NCI-H1417 treated with DMSO at 0.1 percent for 48 hours (cell line): ENCODE measurements at places on chromosomes 6 and 20.

DNA sequence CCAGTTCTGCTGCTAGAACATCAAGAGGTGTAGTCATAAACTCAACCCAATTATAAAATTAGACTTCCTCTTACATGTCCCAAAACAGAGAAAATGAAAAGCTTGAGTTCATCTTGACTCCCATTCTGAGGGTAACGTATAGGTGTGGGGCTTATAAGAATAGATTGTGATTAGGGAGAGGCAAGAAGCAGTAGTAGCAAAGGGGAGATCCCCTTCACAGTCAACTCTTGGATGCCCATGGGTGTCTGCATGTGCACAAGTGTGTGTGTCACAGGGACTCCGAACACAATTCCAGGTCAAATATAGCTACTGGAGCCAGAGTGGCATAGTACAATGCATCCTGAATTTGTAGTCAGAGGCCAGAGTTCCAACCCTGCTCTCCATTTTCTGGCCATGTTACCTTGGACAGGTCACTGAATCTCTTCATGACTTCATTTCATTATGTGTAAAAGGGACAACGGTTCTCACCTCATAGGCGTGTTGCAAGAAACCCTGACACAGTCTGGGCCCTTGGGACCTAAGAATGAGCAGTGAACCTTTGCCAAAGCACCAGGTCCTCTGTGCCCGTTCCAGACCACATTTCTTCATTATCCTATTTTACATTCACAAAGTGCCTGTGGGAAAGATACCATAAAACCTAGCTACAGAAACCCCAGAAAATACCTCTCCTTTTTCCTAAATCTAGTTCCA is 11.8 kb downstream of the GSTA4 start:
- no peak for DNase-seq

DNA sequence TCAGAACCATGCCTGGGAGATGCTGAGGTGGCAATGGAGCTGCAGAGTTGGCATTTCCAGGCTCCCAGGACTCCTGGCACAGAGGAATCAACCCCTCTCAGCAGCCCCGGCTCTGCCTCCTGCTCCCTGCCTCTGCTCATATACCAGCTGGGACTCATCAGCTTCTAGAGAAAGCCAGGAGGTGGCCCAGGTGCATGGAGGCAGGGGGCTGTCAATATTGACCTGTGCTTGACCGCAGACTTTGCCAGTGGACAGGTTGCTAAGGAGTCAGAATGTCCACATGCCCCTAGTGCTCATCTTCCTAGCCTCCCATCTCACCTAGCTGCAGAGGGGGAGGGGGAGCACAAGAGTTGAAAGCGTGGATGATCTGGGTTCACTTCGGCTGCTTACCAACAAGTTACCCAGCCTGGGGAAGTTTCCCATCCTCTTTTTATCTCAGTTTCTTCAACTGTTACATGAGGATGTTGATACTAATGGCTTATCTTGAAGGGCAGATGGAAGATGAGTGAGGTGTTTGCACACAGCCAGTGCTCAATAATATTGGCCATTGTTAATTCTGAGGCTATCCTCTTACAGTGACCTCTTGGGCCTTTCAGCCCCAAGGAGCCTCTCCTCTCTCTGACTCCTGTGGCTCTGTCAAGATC is 9.2 kb upstream of the SCRT2 start:
- DNase-seq = no peak

DNA sequence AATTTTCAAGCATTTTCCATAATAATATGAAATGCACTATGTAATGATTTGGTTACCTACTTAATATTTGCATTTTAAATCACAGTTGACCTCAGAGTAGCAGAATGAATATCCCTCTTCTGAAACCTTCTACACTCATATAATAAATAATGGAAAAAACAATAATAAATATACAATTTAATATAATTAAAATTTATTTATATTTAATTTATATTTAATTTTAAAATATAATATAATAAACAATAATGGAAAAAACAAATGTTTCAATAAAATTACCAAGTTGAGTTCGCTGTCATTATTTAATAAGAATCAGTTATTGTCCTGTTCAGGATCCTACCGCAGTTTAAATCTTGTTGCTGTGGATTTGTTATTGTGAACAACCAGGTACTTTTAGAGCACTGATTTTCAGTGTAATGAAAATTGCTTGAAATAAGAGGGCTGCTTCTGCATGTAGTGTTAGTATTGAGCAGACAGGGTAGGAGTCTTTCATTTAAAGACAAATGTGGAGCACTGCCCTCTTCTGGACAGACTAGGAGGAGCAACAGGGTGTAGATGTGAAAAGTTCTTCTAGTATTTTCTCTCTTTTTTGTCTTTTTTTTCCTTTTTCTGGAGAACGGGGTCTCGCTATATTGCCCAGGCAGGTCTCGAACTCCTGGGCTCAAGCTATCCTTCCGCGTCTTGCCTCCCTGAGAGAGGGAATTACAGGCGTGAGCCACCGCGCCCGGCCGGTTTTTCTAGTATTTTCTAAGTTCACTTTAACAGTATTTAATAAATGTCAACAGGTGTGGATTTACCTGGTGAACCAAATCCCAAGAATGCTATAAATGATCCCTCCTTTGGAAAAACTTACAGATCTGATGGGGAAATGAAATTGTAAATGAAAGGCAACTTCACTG is 13.6 kb downstream of the TRAPPC3L start:
- DNase-seq = no peak

DNA sequence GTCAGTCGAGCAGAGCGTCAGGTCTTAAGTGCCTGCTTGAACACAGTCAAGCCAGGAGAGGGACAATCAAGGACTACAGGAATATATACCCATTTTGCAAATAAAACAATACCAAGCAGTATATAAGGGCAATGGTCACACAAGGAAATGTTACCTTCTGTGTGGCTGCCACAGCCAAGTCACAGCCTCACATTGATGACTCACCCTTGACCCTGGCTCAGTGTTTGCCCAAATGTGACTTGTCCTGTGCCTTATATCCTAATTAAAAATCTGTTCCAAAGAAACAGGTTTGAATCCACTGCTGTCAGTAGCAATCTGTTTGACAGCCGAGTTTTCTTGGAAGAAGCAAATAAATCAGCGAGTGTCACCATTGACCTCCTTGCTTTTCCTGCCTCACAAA is 34.3 kb downstream of the C6orf89 start:
- no peak for DNase-seq

DNA sequence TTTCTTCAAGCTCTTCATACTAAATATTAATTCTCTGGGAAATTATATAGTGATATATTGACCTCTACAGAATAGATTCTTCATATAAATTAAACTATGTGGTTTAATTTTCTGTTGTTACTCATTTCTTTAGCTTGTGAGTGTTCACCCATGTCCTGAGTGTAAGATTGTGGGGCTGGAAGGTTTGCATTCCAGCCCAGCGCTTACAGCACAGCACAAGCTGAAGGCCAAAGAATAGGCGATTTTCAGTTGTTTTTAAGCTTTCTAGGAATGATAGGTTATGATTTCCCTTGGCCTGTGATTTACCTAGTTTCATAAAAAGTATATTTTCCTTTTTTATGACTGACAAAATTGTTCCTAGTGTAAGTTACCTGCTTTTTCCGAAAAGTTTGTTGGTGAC is 194.1 kb downstream of the PLCB1 start:
- DNase-seq = no peak

GRCh38 chr6:4336084-4336483 is 200.7 kb upstream of the ECI2 start:
- no peak for DNase-seq

DNA sequence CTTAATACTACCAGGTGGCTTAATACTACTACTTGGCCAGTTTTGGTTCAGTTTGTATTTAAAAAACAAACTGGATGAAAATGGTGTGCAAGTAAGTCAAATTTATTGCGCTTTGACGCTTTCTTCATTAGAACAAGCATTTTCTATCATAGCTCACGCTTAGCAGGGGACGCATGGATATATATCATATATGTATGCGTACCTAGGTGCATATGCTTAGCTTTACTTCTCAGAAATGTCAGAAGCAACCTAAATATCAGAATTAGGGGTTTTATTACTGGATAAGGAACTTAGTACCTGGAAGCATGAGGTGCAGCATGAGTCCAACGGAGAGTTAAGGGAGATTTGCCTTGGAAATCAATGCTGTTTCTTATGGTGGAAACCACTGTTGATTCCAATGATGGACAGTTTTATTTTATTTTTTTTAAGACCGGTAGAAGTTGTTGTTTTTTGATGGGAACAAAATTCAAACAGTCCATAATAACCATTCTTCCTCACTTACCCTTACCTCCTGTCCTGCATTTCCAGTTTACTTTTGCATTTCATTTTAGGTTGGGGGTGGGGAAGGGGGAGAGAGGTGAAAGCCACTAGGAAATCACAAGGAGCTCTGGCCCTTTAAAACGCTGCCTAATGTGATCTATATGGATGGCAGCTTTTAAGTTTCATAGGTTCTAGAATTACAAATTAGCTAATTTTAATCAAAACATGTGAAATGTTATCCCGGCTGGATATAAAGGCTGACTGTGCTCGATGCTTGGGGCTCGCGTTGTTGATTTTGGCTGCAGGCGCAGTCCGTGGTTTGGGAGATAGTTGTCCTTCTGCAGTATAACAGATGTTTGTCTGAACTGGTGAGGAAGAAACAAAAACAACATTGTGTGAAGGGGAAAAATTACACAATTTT is 2.1 kb downstream of the SOBP start:
- DNase-seq = no peak

DNA sequence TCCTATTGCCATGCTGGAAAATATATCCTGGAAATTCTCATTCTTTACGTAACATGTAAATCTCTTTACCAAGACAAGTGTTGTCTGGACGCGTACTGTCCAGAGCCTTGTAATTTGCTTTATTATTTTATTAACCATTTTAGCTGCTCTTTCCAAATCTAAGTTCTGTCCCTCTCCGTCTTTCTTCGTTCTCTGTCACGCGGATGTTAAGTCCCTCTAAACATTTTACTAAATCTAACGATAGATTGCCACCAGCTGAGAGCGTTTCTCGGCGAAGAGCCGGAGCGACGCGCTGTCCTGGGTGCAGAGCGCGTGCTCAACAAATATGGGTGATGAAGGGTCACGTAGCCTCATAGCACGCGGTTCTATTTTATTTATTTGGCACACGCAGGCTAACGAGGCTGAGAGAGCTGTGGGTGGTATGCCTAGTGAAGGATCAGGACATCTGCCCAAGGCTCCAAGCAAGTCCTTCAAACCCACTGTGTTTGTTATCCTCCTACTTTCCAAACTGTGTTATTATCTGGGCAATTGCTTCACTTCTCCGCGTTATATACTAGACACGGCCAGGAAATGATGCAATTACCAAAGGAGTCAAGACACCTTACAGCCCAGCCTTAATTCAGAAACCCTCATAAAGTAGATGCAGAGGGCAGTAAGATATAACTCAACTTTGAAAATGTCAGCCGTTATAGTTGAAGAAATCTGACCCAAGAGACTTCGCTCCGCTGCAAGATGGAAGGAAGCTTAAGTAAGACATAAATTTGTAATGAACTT is 10.0 kb upstream of the NCOA7 start:
- peak; percentile 48 for DNase-seq

- DNase-seq = no peak
Measured at GRCh38 chr6:45756606-45757005, 259.1 kb downstream of the CLIC5 start.

DNA sequence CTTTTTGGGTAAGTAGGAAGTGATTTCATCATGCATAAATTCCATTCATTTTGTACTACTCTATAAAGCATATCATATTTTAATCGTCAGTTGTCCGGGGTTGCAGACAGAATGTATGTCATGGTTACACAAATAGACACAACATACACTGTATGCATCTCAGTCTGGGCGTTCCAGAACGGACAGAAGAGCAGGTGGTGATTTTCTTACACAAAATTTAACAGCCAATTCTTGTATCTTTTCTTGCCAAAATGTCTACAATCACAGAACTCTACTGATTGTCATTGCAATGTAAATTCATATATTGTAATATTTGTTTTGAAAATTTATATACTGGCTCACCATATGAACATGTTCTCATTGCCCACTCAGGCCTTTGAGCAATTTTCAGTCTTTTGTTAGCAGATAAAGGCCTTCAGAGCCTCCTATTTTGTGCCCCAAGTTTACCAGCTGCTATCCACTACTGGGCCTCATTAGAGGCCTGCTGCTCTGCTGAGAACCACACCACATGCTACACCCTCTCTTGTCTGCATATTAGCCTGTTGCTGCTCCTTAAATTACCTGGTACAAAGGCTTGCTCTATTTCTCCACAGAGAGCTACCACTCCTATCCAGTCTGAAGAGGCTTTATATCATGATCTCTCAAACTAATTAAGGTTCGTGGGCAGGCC is 61.5 kb downstream of the PRDM13 start:
- no peak for DNase-seq

DNA sequence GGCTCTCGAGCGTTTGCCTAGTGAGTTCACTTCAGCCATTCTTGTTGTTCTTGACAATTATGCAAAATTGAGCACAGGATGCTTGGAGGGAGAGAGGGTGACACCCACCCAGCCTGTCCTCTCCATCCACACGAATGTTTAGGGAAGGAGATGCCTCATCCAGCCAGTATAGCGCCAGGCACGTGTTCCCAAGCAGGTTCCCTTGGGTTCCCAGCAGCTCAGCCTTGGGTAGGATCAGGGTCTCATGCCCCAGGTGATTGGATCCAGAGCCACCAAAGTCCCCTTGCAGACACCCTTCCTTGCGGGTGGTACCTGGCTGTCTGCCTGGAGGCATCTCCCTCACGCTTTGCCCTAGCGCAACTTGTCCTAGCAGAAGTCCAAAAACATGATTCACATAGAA is 394.9 kb downstream of the CDH4 start:
- no peak for DNase-seq

DNA sequence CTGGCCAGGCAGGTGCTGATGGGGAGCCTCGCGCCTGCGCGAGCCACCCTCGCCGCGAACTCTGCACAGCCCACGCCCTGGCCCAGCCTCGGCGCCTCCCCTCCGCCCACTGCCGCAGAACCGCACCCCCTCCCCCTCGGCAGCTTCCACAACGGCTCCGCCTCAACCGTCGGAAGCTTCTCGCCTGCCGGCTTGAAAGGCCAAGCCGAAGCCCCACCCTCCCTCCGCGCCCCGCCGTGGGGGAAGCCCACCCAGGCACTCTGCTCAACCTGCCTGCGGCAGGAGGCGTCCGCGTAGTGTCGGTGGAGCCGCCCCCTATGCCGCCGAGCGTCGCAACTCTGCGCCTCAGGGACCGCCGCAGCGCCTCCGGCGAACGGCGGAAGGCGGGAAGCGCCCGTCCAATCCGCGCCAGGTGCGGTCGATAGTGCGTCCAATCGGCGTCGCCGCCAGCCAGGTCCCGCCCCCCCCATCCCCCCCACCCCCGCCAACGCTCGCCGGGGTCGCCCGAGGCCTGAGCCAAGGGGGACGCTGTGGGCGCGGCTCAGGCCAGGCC is at the start of gene SYCP2:
TSS of gene SYCP2 (minus strand) at position 342 of the 553 bp plus-strand sequence. CDS start 11,224 bp downstream, outside the sequence.
- no peak for DNase-seq

GRCh38 chr6:110813338-110814101 is 1.7 kb downstream of the CDK19 start:
- no peak for DNase-seq

GRCh38 chr6:146803601-146804000 is 204.8 kb downstream of the ADGB start:
- no peak for DNase-seq

GRCh38 chr20:61331543-61331942 is 79.5 kb downstream of the CDH4 start:
- no peak for DNase-seq

- DNase-seq = no peak
Measured at GRCh38 chr6:7546383-7546782, 4.9 kb downstream of the DSP start.
